ENCODE measurements at places on chromosomes 1 and 21.

GRCh38 chr1:8166406-8166805 lies 140.3 kb upstream of the ERRFI1 start:
- DNase-seq: no peak

GRCh38 chr21:20882462-20883407 lies 115.5 kb upstream of the NCAM2 start:
- DNase-seq: no peak

GRCh38 chr1:41313661-41314131 lies 47.5 kb upstream of the FOXO6 start:
- DNase-seq: no peak

- DNase-seq: no peak
These were observed 34.1 kb downstream of the NAV1 start for GRCh38 chr1:201573030-201573429.

DNA sequence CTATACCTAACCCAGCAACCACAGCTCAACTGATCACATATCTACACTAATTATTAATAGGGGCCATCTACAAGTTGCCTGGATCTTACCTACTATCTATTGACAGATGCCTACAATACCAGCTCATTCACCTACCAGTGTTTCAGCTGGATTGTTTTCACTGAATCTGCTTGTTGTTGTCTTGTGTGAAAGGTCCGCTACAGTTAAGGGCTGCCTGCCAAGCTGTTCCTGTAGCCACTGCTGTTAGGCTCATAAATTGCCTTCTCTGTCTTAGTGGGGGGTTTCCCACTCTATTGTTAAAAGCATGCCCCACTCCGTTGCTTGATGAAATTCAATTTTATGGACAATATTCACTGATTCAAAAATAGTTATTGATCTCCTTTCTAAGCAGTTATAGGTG lies 199.7 kb upstream of the TMPRSS15 start:
- no peak for DNase-seq

DNA sequence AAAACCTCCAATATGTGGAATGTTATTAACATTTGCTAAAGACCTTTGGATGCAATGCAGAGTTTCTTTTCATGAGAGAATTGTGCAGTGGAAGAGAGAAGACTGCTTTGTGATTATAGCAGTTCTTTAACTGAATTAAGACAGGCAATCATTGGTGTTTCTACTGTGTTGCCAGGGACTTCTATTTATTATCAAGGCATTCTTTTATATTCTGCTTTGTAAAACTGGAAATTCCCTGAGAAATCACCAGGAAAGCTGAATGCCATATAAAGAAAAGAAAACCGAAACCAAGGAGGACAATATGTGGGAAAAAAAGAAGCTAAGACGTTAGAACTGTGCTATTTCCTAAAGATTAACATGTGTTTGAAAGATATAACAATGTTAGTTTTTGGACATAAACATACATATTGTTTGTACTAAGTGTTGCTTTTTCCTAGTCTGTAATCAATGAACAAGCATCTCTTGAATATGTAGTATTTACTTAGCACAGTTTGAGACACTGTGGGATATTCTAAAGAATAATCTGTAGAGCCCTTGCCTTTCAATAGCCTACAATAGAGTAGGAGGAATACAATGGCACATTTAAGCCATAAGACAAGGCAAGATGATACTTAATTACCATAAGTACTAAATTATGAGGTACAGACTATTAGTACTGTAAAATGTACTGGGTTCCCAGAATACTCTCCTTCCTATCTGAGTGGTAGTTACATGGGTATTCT lies 47.1 kb downstream of the EXTL2 start:
- DNase-seq: no peak

GRCh38 chr1:169186106-169186505 lies 79.6 kb downstream of the ATP1B1 start:
- no peak for DNase-seq
